ENCODE measurements at places on chromosomes 13 and 19. TPM values are rescaled to one million over a fixed set of nuclear protein-coding genes. Genes with fewer than 3 reads are reported as not detected.
A peak's percentile ranks its signal among the peaks of the same experiment; 100 is the strongest.

DNA sequence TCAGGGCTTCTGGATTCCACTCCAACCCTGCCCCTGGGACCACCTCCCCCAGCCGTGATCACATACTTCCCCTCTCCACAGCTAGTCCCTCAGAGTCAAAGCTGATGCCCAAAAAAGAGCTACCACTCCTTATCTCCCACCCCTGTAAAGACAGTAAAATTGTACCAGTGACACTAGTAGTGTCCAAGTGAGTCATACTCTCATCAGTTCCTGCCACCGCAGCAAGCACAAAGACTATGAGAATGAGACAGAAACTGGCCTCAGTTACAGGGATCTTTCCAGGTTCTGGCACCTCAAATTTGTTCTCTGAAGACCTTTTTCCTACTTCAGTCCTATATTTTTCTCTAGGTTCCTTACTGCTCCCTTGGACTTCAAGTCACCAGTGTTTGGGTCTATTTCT is 144.2 kb downstream of the SPRY2 start:
- DNase-seq = no peak
- H3K4me1 ChIP-seq = no peaks in the 10 kb centered on the region
- H3K27me3 ChIP-seq = no peaks in the 10 kb centered on the region
- no peak overlapping the region for H3K4me3 ChIP-seq

DNA sequence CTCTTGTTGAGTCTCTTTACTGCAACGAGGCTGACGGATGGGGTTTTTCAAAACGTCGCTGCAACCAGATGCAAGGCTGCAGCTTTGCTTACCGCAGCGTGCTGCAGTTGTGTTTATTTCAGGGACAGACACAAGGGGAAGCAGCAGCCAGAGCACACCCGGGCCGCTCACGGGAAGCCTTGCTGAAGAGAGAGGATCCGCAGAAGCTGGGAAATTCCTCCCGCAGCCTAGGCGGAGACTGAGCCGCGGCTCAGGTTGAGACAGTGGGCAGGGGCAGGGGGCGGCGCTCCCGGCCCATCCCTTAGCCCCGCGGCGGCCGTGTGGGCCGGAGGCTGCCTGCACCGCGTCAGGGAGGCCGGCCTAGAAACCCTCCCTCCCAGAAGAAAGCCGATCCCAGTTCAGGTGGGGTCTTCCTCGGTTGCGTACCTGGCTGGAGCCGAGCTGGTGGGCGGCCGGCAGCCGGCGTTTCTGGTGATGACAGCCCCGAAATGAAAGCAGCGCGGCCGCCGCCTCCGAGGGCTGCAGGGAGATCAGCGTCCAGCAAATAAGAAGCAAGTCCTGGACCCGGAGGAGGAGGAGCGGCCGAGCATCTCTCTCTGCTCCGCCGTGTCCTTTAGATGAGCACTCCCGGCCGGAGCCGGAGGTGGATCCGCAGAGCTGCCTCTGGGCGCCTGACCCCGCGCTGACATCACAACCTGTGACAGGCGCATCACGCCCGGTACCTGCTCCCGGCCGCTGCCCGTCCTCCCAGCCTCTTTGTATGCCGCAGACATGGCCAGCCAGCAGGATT is at the start of gene FRY:
FRY (plus strand) TSS at position 750 of the 790 bp plus-strand sequence; CDS start at position 772, 22 bp downstream.
- no peaks in the 10 kb centered on the region for H3K27me3 ChIP-seq
- H3K4me3 ChIP-seq = peak within 1 kb of the TSS; percentile 85
- peak; percentile 93 for DNase-seq
- peaks cover 29% of the 10 kb centered on the region for H3K4me1 ChIP-seq
- H3K36me3 ChIP-seq = no peaks in the 10 kb centered on the region

ZNF534 gene
- 0.42 TPM for total RNA-seq

EXOC3L2 gene
- total RNA-seq = 3.6 TPM

GRCh38 chr13:42865768-42866102 is 84.4 kb downstream of the FAM216B start:
- H3K4me3 ChIP-seq = no peak overlapping the region
- no peaks in the 10 kb centered on the region for H3K36me3 ChIP-seq
- no peaks in the 10 kb centered on the region for H3K4me1 ChIP-seq
- H3K27me3 ChIP-seq = no peaks in the 10 kb centered on the region
- DNase-seq = no peak

GRCh38 chr19:55325172-55325571 is at the start of gene TMEM150B:
TSS of gene TMEM150B (minus strand) at chr19:55325341. CDS start at chr19:55321036, 4,305 bp downstream.
- peak within 1 kb of the TSS; percentile 43 for H3K27ac ChIP-seq
- DNase-seq = no peak
- H3K4me3 ChIP-seq = no peak within 1 kb of the TSS
- H3K4me1 ChIP-seq = no peaks in the 10 kb centered on the region
- no peaks in the 10 kb centered on the region for H3K27me3 ChIP-seq
- H3K36me3 ChIP-seq = no peaks in the 10 kb centered on the region

- peak overlapping the region; percentile 19 for H3K4me3 ChIP-seq
- peaks cover 14% of the 10 kb centered on the region for H3K4me1 ChIP-seq
- no peak for DNase-seq
- H3K36me3 ChIP-seq = no peaks in the 10 kb centered on the region
- peak overlapping the region; percentile 54 for H3K27ac ChIP-seq
These were observed 65.2 kb upstream of the ZNF599 start for GRCh38 chr19:34838248-34838647.

ZNF566 gene
- 9.4 TPM for total RNA-seq

- H3K4me3 ChIP-seq = no peak overlapping the region
- no peaks in the 10 kb centered on the region for H3K27me3 ChIP-seq
- H3K27ac ChIP-seq = no peak overlapping the region
- no peaks in the 10 kb centered on the region for H3K4me1 ChIP-seq
These were observed 200.4 kb upstream of the IPO5 start for GRCh38 chr13:97752961-97753668.

- no peak overlapping the region for H3K27ac ChIP-seq
- H3K27me3 ChIP-seq = no peaks in the 10 kb centered on the region
- DNase-seq = no peak
- peaks cover 30% of the 10 kb centered on the region for H3K36me3 ChIP-seq
- H3K4me3 ChIP-seq = no peak overlapping the region
These were observed 54.6 kb downstream of the TRPM4 start for GRCh38 chr19:49212016-49212701.

- H3K27me3 ChIP-seq = no peaks in the 10 kb centered on the region
- no peak for DNase-seq
- peak overlapping the region; percentile 21 for H3K4me3 ChIP-seq
- no peaks in the 10 kb centered on the region for H3K36me3 ChIP-seq
These were observed 9.0 kb downstream of the COL4A1 start for GRCh38 chr13:110297766-110298504.

GRCh38 chr19:1888385-1888784 is 3.1 kb upstream of the ABHD17A start:
- no peak overlapping the region for H3K4me3 ChIP-seq
- DNase-seq = no peak
- peaks cover 13% of the 10 kb centered on the region for H3K4me1 ChIP-seq
- H3K36me3 ChIP-seq = no peaks in the 10 kb centered on the region
- no peaks in the 10 kb centered on the region for H3K27me3 ChIP-seq

DNA sequence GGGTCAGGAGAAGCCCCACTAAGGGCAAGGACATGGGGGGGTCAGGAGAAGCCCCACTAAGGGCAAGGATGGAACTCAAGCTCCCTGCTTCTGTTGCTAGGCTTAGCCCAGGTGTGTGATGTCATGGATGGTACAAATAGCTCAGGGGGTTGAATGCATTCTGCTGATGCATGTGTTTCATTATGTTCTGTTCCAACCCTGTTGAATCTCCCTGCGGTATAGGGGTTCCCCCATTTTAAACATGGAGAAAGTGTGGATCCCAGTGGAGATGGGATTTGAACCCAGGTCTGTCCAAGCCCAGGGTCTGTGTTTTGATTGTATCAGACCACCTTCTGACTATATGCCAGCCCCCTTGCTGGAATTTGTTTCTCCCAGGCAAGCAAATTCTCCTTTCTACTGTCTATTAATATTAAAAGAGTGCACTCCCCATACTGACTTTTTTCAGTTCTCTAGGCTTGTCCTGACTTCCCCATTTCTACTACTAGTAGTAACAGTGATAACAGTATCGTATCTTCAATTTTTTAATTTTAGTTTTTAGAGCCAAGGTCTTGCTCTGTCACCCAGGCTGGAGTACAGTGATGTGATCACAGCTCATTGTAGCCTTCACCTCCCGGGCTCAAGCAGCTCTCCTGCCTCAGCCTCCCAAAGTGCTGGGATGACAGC is 6.7 kb downstream of the ZNF865 start:
- DNase-seq = no peak
- H3K27me3 ChIP-seq = no peaks in the 10 kb centered on the region
- peaks cover 35% of the 10 kb centered on the region for H3K4me1 ChIP-seq
- H3K4me3 ChIP-seq = no peak overlapping the region

DNA sequence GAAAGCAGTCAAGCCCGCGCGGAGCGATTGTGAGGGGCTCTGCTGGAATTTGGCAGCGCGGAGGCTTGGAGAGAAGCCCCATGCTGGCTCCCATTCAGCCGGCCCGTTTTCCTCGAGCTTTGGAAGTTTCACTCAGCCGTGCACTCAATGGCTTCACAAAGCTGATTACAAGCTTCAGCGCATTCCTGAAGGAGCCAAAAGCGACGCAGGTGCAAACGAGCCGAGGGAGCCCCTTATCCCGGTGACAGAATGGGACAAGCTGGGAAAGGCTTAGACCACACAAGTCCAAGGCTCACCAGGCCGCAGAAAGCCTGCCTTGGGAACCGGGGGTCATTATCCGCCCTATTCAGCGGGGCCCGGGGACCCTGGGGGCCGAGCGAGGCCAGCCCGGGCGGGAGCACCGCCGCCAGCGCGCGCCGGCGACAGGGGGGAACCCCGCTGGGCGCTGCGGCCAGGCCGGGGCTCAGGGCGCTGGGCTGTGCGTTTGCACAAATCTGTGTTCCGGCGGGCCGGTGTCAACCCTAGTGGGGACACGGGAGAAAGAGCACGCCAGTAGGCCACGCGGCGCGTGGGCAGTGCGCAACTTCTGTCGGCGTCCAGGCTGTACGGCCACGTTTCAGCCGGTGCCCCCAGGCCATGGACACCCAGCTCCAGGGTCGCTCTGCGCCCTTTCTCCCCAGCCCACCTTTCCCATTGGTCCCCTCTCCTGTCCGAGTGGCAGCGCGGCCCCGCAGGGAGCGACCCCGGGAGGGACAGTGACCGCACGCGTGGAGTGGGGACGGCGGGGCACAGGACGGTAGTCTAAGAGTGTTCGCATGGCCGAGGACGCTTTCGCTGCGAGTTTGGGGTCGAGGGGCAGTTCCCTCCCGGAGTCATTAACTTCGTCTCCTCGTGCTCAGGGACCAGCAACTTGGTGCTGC is 37.3 kb downstream of the SOX1 start:
- H3K27ac ChIP-seq = no peak overlapping the region
- peaks cover 27% of the 10 kb centered on the region for H3K4me1 ChIP-seq
- peak; percentile 80 for DNase-seq

- H3K36me3 ChIP-seq = no peaks in the 10 kb centered on the region
- H3K27me3 ChIP-seq = no peaks in the 10 kb centered on the region
- H3K27ac ChIP-seq = no peak overlapping the region
- no peak overlapping the region for H3K4me3 ChIP-seq
- no peak for DNase-seq
- H3K4me1 ChIP-seq = peaks cover 16% of the 10 kb centered on the region
These were observed 1.8 kb downstream of the LRG1 start for GRCh38 chr19:4537953-4538600.

DNA sequence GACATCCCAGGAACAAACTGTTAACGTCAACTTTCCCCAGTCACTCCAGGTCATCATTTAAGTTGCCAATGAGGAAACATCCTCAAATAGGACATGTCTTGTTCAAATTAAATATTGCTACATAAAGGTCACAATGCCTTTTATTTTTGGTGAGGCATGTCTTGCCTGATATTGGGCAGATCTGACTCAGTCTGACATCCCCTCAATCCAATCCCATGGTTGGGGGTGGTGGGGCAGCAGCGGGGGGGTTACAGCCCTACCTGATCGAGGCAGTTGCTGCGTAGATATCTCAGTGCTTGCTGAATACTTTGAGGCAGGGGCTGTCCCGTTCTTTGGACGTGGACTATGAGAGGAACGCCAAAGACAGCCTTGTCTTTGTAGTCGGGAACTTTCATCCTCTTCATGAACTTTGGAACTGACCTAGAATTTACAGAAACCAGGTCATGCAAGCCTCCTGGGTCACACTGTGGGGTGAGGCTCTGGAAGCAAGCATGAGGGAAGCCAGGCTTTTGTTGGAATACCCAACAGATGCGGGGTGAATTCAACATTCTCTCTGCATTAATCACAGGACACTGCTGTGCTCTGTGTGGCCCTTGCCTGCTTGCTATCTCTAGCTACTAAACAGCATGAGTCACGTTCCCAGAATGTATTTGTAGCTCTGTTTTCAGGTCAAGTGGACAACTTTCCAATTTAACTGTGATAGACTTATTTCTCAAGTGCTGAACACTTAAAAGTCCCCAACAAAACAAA is 109.8 kb downstream of the KL start:
- H3K4me3 ChIP-seq = no peak overlapping the region
- H3K27me3 ChIP-seq = no peaks in the 10 kb centered on the region
- no peak for DNase-seq
- peaks cover 6% of the 10 kb centered on the region for H3K36me3 ChIP-seq
- H3K4me1 ChIP-seq = peaks cover 77% of the 10 kb centered on the region

DNA sequence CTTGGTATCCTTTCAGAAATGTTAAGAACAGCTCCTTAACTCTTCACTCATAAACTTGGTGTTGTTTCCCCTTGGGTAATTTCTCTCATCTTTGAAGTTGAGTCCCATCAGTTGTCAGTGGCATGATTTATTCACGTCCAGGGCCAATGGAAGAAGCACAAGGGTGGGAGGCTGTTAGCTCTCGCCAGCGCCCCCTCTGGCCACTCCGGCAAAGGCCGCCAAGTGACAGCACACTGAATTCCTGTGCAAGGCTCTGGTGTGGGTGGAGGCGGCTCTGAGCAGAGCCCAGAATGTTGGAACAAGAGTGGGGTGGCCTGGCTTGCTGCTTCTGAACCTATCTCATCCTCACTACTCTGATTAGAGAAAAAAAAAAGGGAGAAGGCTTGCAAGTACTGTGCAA is 13.1 kb upstream of the MEDAG start:
- no peak for DNase-seq
- H3K4me3 ChIP-seq = no peak overlapping the region
- H3K27ac ChIP-seq = no peak overlapping the region

APBA3 gene
- total RNA-seq = 13.7 TPM

DNA sequence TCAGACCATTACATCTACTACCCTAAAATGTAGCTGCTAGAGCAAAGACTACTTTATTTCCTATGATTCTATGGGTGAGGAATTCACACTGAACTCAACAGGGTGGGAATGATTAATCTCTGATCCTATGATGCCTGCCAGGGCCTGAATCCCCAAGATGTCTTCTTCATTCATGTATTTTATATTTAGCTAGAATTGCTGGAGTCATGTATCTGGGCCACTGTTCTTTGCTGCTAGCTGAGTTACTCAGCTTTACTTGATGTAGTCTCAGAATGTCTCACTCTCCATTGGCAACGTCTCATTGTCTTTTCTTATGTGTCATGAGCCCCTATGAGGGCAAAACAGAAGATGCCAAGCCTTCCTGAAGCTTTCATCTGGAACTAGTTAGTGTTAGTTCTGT is 21.1 kb downstream of the ZNF582 start:
- no peaks in the 10 kb centered on the region for H3K27me3 ChIP-seq
- no peak overlapping the region for H3K4me3 ChIP-seq
- H3K36me3 ChIP-seq = peaks cover 34% of the 10 kb centered on the region
- DNase-seq = no peak
- H3K27ac ChIP-seq = no peak overlapping the region

GRCh38 chr13:47397739-47398138 is 500.9 kb upstream of the HTR2A start:
- no peaks in the 10 kb centered on the region for H3K36me3 ChIP-seq
- no peaks in the 10 kb centered on the region for H3K27me3 ChIP-seq
- H3K4me3 ChIP-seq = no peak overlapping the region
- H3K27ac ChIP-seq = no peak overlapping the region

IL4I1 gene
- 0.50 TPM for total RNA-seq
